ENCODE measurements at places on chromosomes 2 and 18.

- no peak for DNase-seq
Observed at GRCh38 chr18:65622436-65622835, 128.4 kb upstream of the CDH7 start.

GRCh38 chr2:211259831-211260476 is 703.6 kb downstream of the CPS1 start:
- DNase-seq, result no peak

- DNase-seq, result no peak
Observed at GRCh38 chr2:110858135-110858725, 125.9 kb downstream of the ACOXL start.

DNA sequence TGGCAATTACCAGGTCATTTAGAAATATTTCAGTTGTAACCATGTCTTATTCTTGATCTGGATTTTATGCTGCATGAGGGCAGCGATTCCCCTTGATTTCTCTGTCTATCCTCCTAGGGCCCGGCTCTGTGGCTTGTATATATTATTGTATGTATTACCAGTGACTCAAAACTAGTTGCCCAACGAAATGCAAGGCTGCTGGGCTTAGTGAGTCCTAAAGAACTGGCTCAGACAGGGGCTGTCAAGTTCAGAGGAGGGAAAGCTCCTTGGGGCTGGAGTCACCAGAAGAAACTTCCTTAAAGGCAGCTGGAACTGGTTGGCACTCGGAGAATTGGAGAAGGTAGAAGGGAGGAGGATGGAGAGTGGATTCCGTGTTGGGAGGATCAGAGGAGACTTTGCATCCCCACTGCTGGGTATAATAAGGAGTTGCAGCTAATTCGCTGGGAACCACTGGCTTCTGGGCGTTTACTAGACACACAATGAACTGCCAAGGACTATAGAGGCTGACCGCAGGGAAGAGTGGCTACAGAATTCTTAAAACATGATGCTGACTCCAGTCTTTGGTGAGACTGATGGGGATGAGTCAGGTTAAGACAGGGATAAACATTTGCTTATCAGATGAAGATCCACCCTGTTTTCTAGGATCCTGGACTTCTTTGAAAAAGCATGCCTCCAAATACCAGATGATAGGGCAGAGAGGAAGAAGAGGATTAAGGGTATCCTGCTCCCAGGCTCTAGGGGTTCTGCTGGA is 104.3 kb downstream of the PRKCE start:
- no peak for DNase-seq

DNA sequence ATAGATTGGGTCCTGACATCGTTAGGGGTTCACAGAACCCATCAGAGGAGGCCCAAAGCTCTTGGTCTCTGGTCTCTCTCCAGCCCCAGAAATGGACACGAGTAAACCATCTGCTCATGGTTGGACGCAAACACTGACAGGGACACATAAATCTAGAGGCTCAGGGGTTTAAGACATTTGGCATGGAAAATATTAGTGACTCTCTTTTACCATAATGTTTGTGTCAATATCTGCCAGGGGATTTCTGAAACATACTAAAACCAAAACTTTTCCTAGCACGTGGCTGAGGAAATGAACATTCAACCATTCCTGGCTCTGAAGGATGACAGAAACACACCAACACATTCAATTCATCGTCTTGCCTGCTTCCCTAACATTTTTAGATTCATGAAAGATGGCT is 226.2 kb downstream of the SP3 start:
- no peak for DNase-seq

DNA sequence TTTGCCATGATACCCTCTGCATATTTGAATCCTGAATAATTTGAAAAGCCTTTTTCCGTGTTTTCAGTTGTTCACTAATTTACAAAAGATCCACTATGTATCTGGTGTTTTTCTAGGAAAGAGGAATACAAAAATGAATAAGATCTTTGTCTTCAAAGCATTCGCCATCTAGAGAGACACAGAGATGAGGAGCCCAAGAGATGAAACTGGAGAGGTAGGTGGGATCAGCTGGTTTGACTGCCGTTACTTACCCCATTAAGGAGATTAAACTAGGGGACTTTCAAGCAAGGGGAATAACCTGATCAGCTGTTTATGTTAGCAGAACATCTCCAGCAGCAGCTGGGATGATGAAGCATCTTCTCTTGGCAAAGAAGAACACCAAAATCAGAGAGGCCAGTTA is 150.2 kb upstream of the SATB2 start:
- DNase-seq, result no peak

- DNase-seq, result peak; percentile 56
Observed at GRCh38 chr2:26946841-26947784, 23.3 kb upstream of the MAPRE3 start.

DNA sequence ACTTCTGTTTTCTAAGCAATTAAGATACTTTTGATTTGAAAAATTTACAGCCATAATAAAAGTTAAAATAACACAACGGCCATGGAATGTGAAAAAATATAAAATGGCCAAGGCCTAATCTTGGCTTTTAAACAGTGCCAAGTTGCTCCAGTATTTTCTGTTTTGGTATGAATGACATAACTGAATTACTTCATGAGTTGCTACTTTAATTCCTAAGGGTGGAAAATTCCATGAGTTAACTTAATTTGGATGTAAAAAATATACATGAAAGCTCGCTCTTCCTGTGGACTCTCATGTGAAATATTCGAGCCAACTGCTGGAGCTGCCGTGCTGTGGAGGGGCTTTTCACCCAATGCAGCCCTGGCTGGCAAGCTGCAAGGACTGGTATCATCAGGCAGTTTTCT is 286.0 kb upstream of the CCDC68 start:
- no peak for DNase-seq

- DNase-seq, result no peak
Observed at GRCh38 chr2:225486236-225486635, 86.7 kb downstream of the NYAP2 start.

DNA sequence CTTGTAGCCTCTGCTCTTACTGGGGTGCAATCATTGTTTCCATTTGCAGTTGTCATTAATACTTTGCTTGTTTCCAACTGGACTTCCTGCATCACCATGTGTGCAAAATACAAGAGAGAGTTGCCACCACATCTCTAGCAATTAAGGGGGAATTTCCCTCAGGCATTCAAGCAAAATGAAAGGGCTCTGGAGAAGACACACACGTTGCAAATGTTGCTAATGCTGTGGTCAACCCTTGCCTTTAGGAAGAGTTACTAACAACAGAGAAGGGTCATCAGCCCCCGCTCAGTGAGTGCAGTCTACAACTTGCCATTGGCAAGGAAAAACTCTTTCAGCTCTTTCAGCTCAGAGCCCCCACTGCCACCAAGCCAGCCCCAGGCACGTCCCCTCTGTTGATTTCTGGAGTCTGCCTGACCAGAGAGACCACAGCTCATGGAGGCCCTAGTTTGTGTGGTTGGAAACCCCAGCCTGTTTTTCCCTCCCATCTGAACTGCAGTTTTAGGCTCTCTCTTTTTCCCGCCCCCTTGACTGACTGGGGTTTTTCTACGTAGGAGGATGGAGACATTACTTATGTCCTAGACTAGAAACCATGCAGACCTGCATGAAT is 25.9 kb upstream of the GPR45 start:
- no peak for DNase-seq

DNA sequence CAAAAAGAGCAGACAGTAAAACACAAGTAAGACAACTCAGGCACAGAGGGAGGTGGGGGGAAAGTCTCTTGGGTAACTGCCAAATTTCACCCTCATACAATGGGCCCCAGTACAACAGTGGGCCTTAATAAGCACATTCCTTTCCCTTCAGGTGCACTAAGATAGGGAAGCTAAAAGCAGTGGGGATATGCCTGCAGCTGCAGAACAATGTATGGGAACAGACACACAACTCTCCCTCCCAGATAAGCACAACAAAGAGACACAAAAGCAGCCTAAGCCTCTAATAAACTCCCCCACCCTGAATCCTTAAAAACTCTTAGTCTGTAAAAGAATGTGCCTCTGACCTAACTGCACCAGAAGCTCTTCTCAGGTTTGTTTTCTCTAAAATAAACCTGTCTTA is 24.5 kb downstream of the GALNT14 start:
- DNase-seq, result no peak

DNA sequence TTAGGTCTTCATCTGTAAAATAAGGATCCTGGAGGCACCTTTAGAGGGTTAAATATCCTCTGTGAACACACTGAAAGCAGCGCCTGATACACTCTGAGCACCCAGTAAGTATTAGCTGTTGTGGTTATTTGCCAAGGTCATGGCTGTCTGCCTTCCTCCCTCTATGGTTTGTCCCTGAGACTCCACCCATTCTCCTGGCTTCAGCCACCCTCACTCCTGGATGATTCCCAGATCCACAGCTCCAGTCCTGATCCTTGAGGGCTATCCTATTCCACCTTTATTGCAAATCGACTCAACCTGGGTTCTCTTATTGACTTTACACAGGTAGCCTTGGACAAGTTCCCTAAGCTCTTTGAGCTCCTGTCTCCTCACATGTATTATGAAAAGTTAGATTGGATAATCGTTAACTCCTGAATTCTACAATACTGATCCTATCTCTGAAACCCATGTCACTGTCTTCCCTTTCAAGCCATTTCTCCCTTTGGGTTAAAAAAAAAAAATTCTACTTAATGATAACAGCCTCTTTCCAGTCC is 162.3 kb downstream of the LAMA3 start:
- DNase-seq, result no peak

GRCh38 chr2:74119912-74120825 is 27.5 kb downstream of the BOLA3 start:
- peak; percentile 92 for DNase-seq

DNA sequence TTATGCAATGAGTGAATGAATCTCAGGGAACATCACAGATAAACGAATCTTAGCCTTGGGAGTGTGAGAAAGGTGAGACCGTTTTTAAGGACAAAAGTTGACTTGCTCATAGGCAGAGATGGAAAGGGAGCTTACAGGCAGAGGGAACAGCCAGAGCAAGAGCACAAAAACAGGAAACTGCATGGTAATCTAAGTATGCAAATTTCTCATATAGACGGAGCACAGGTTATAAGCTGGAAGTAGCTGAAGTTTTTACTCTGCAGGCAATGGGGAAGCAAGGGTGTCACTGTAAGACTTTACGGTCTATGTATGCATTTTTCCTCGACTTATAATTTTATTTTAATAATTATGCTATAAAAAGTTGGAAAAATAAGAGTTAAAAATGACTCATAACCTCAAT is 44.8 kb upstream of the STRN start:
- peak; percentile 3 for DNase-seq

DNA sequence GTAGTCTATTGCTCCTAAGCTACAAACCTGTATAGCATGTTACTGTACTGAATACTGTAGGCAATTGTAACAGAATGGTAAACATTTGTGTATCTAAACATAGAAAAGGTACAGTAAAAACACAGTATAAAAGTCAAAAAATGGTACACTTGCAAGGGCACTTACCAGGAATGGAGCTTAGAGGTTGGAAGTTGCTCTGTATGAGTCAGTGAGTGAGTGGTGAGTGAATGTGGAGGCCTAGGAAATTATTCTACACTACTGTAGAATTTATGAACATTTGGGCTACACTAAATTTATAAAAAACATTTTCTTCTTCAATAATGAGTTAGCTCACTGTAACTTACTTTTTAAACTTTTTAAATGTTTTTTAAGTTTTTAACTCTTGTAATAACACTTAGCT is 19.0 kb downstream of the NABP1 start:
- peak; percentile 26 for DNase-seq

DNA sequence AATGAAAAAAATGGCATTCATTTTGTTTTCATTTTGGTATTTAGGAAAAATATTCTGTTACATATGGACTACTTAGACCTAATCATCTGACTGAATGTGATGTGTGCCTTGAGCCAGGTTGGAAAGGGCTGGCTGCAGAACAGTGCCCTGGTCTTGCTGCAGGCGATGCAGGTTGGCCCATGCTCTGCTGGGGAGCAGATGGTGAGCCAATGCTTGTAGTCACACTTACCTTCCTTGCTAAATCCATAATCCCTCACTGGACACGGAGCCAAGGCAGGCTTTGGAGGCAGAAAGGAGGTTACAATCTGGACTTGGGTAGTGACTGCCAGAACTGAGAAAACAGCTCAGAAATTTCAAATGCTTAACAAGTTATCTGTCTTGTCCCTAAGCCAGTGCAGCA is 228.7 kb downstream of the ARHGAP15 start:
- DNase-seq, result no peak

DNA sequence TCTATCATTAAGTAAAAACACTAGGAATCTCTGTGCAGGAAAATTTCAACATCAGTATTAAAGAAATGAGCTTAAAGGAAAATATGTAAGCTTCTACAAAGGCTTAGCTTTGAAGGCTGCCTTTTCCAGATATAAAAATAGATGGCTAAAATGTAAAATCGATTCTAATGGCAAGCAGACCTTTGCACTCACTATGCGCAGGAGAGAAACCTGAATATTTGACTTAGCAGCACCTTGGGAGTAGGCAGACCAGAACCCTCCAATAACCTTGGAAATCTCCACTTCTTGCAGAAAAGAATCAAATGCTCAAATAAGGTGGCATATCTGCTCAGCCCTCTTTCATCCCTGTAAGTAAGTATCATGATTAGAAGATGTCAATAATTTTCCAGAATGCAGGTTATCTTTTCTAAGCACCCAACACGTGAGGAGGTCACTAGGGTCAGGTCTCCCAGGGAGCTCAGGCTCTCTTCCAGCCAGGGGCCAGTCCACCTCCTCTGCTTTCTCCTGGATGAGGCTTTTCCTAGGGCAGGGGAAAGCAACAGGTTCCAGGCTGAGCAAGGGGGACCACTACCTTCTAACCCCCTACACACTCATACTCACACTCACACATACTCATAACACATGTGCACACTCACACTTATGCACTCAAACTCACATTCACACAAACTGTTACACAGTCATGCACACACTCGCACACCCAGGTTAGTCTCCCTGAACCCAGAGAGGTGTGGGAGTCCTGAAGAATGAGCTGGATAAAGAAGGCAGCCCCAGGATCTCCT is 3.8 kb downstream of the PIEZO2 start:
- no peak for DNase-seq

DNA sequence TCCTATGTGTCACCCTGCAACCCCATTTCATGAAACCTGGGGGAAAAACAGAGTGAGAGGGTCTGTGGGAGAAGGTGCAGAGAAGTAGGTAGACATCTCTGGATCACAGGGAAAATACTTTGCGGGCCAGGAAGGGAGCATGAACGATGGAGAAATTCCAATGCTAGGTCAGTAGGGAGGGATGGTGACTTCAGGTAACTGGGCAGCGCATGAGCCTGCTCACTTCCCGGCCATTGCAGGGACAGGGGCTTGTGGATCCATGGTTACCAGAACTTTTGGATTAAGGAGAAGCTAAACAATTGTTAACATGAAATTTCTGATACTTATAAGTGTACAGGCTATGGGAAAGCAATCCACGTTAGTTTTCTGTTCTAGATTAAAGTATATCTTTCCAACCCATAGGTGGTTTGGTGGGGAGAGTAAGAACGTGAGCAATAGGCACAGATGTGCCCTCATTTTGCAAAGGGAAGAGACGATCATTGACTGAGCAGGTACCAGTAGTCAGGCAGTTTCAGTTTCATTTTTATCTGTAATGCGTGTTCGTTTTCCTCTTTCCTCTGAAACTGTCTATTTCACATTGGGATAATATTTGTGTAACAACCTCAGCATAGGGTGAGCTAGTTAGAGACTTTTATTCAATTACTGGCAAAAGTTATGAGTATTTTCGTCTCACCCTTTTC is 65.0 kb downstream of the NYAP2 start:
- DNase-seq, result no peak

GRCh38 chr2:43294973-43295603 is 68.7 kb upstream of the ZFP36L2 start:
- DNase-seq, result no peak

Data from suppressor macrophage (primary cell).